Activated CD8-positive, alpha-beta T cell treated with anti-CD3 and anti-CD28 coated beads, Interleukin-2, amount 10 ng/mL, durations not matched to agents 7 days and 5 days (primary cell): ENCODE measurements at places on chromosomes 16 and 17. TPM values are rescaled to one million over a fixed set of nuclear protein-coding genes. Genes with fewer than 3 reads are reported as not detected.

GRCh38 chr16:8542393-8542792, 47.9 kb downstream of the TMEM114 start:
- no peak for DNase-seq

Gene PROCA1
- 6.1 TPM for total RNA-seq

GRCh38 chr16:62814891-62815290, 778.7 kb upstream of the CDH8 start:
- DNase-seq, result no peak

GRCh38 chr17:38547444-38547843, 58.3 kb downstream of the SRCIN1 start:
- DNase-seq, result no peak
